ENCODE measurements at places on chromosomes 6 and 20.

DNA sequence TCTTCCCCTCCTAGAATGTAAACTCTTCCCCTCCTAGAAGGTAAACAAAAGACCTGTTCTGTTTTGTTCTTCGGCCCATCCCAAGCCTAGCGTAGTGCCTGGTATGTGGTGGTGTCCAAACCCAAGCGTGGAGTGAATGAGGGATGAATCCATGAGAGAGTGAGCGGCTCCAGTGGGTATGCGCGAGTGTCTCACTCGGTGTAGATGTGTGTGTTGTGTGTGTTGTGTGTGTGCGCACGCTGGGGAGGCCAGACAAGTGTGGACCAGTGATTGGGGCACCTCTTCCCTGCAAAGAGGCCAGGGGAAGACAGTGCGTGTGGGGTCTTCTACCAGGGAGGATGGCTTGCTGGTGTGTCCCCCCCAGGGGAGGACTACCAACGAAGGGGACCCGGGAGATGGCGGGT lies 392 bp upstream of the SLC2A10 start:
- DNase-seq: no peak

- no peak for DNase-seq
Observed at GRCh38 chr6:135637701-135638100, 140.2 kb upstream of the AHI1 start.

GRCh38 chr6:9504191-9504590 lies 910.7 kb downstream of the TFAP2A start:
- DNase-seq: peak; percentile 92

- DNase-seq: no peak
Observed at GRCh38 chr20:52565614-52566013, 374.0 kb upstream of the ZFP64 start.

Data from NCI-H748 treated with DMSO at 0.1 percent for 48 hours (cell line).